Lower leg skin (tissue), 4 donors: ENCODE measurements at places on chromosomes 1 and 21. TPM values are rescaled to one million over a fixed set of nuclear protein-coding genes. Genes with fewer than 3 reads are reported as not detected.

DNA sequence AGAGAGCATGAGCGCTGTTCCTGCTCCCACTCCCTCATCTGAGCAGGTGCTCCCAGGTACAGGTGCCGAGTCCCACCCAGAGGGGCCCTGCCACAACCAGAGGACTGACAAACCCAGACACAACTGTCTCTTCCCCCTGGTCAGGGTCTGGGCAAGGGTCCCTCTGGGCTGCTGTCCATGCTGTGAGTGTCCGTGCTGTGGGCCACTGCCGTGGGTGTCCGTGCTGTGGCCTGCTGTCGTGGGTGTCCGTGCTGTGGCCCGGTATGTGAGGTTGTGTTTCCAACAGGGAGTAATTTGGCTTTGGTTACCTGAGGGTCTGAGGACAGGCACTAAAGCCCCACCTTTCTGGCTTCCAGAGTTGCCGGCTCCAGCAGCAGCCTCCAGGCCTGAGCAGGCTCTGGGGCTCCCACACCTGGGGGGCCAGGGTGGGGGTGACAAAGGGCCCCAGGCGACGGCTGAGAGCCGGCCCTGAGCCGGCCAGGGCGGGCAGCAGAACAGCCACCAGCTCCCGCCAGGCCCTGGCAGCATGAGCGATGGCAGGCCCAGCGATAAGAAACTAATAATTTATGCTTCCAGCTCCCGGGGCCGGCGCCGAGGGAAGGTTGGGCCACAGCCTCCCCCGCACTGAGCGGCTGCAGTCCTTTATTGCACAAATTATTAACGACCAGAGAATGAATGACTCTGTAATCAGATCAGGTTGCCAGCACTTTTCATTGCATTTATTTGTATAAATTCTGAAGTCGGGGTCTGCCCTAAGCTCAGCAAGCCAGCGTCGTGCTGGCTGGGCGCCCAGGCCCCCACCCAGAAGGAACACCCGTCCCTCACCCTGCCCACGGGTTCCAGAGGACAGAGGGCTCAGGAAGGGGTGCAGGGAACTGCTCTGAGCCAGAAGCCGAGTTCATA, 7.3 kb upstream of the SAMD11 start:
- no peak for DNase-seq

DNA sequence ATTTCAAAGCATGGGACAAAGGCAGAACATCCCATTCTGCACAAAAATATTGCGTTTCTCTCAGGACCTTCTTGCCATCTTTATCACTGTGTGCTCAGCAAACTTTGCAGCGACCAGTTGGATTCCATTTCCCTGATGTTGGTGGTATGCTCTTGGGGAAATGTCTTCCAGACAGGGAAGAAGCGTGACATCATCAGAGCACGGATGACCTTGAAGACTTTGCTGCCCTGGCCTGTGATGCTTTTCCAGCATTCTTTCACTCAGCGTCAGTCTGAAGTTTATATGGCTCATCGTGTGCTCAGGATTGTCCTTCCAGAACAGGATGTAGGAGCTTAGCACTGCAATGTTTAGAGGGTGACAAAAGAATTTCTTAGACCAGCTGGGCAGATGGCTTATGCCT, 131.4 kb upstream of the F3 start:
- no peak for DNase-seq

Gene ITLN1
- not detected for total RNA-seq

Gene NEK2
- total RNA-seq, result not detected

Gene PRR9
- 0.38 TPM for total RNA-seq

Gene PCP4
- total RNA-seq, result 1.1 TPM

DNA sequence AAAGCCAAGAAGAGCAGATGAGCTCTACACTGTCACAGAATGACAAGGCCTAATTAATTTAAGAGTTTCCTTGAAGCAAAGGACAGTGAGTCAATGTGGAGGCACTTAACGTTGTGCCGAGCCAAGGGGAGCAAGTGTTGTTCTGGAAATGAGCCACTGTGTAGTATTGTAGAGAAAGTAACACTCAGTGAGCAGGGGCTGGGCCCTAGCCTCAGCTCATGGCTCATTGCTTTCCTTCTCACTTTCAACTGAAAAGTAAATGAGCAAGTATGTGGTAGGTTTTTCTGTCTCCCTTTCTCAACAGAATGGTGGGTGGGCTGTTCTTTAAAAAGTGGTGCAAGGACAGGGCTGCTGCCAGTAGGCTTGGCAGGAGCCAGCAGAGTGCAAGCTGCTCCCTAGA, 11.8 kb upstream of the KIAA0040 start:
- no peak for DNase-seq

- DNase-seq, result no peak
Observed at GRCh38 chr1:51222136-51222787, 13.8 kb upstream of the RNF11 start.

GRCh38 chr1:183330335-183330734, 87.8 kb downstream of the NMNAT2 start:
- no peak for DNase-seq

DNA sequence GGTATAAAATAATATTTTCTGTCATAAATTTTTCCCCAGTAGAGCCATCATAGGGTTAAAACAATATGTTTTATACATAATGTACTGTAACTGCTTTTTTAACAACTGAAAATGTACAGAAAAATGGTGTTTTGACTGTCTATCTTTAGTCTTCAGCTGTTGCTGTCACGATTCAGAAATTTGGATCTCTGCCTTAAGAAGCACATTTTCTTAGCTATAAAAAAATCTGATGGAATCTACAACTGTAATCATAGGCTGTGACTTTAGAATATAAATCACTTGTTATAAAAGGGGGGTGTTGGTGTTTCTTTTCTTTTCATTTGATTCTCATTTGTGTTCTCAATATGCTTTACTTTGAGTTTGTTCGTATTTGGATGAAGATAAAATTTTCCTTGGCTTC, 187.5 kb downstream of the PDE4B start:
- no peak for DNase-seq

DNA sequence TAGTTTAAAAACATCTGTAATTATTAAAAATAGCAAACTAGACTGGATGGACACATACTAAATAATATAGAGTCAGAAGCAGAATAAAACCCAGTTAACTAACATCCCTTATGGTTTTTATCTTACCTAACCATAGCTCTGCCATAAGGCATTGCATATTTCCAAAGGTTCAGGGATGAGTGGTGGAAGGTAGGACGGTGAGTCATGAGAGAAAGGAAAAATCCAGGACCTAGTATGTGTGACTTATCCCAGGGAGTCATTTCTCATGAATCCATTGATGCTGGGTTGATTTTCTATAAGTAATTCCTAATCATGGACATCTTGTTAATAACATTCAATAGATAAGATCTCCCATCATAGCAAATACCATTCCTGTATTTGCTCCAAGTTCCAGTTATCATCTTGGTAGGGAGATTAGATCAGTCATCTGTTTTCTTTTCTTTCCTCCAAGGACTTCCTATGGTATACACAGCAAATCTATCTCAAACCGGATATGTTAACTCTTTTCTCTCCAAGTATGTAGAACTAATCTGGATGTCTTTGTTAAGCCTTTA, 490.7 kb upstream of the B3GALT2 start:
- DNase-seq, result no peak

GRCh38 chr1:169261884-169262283, 105.7 kb downstream of the NME7 start:
- no peak for DNase-seq

GRCh38 chr21:33869873-33870272, 45.7 kb downstream of the ATP5PO start:
- no peak for DNase-seq

DNA sequence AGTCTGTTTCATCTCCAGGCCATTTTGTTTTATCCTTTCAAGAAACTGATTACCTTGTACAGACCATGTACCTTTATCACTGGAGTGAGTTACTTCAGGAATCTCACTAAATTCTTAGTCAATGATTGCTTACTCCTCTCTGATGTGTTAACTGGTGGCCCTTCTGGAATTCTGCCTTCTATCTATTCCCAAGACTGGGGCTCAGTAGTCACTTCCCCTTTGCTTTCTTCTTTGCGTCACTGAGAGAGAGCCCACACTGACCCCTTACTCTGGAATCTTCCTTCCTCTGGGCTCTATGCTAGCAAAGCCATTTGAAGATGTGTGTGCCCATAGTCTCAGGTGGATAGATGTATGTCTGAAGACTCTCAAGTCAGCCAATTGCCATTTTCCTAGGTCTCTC, 34.6 kb downstream of the XCL2 start:
- no peak for DNase-seq

- no peak for DNase-seq
Observed at GRCh38 chr1:10794724-10795275, 1.6 kb downstream of the CASZ1 start.

DNA sequence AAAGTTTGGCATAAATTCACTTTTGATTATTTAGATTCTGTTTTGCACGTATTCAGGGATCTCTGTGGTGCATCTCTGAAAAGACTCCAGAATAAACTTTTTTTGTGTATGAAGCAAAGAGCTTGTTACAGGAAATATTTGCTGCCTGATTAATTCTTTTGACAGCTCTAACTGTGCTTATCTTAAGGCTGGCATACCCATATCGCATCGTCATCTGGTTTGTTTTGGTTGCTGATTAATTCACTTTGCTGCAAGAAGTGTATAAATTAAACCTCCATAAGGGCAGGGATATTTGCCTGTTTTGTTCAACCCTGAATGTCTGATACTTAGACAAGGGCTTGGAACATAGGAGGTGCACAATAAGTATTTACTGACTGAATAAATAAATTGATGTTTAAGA, 17.5 kb upstream of the DUSP10 start:
- DNase-seq, result no peak

DNA sequence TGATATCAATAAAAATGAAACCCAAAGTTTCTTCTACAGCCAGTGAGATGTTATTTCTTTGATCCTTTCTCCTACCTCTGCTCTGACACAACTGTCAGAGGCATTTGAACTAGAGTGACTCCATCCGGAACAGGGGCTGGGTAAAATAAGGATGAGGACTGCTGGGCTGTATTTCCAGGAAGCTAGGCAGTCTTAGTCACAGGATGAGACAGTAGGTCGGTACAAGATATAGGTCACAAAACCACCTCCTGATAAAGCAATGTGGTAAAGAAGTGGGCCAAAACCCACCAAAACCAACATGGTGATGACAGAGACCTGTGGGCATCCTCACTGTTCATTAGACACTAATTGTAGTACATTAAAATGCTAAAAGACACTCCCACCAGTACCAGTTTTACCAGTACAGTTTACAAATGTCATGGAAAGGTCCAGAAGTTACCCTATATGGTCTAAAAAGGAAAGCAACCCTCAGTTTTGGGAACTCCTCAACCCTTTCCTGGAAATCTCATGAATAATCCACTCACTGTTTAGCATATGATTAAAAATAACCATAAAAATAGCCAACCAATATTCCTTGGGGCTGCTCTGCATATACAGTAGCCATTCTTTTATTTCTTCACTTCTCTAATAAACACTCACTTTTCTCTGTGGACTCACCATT, 96.7 kb downstream of the GABPA start:
- DNase-seq, result no peak

Gene SPTA1
- 0.02 TPM for total RNA-seq

DNA sequence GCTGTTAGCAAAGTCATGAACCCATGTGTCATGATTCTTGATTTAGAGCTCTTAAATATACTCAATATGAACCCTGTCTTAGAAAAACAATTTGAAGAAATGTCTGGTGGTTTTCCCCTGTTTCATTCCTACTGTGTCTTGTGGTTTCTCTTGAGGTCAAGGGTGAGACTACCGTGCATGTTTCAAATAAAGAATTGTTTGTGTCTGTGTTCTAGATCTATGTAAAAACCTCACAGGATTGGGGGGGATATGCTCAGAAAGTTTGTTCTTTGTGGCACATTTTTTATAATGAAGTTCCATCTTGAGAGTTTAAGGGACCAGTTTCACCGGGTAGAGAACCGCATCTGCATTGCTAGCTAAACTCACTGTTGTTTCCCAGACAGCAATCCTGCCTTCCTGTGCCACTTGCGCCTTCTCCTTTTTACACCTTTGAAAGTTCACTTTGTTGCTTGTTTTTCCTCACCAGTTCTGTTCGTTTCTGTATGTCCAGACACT, 30.9 kb upstream of the CACYBP start:
- DNase-seq, result no peak

Gene CASZ1
- 210 TPM for total RNA-seq

DNA sequence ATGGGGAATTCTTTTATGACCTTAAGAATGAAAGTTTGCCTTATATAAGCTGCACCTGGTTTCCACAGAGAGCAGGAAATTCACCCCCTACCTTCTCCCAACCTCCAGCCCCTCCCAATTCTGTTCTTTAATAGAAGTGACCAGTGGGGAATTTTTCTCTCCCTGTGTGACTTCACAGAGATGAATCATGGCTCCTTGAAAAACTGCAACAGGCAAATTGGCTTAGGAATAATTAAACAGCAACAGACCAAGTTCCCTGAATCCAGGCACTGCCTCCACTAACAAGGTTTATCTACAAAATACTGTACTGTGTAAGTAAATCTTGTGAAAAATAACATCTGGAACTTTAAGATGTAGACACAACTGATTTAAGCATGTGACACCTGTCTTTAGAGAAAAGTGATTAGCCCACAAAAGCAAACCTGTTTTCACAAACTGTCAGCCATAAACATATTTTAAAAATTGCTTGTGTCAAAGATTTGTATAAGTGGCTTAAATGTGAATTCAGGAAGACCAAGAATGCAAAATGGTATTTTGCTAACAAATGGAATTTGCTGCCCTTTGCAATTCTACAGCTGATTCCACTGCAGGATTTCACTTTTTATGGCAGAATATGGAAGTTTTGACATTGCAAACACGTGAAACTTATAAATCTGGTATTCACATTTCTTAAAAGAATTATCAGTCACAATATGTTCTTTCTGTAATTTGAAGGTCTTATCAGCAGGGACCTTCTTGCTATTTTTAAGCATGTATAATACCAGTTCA, 54.0 kb downstream of the ALG14 start:
- no peak for DNase-seq

GRCh38 chr1:192703283-192704206, 67.6 kb downstream of the RGS13 start:
- DNase-seq, result no peak

GRCh38 chr1:167022384-167022783, 33.3 kb downstream of the MAEL start:
- no peak for DNase-seq

GRCh38 chr1:6268415-6268814, 7.5 kb upstream of the GPR153 start:
- DNase-seq, result no peak

- DNase-seq, result no peak
Observed at GRCh38 chr1:231862611-231863010, 236.0 kb downstream of the DISC1 start.

GRCh38 chr1:99647490-99647889, 1.6 kb downstream of the PALMD start:
- no peak for DNase-seq

DNA sequence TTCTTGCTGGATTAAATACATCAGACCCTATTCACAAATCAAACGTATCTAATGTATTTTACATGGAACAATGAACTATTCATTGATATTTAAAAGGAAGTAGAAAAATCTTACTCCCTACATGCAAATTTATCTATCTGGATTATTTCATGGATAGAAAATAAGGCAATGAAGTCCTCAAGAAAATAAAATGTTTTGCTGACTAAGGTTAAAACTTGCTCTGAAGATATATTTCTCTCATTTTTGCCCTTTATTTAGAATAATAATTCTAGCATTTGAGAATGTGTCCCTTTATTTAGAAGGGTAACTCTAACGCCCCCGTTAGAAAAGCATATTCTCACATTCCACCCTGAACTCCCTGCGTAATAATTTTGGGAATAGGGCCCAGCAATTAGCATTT, 627.0 kb upstream of the ZP4 start:
- no peak for DNase-seq

GRCh38 chr1:36306210-36306901, at the start of gene SH3D21:
Gene SH3D21 (plus strand): TSS chr1:36306368. CDS start chr1:36306421, 53 bp downstream.
- DNase-seq, result peak; percentile 40
